ENCODE measurements at places on chromosomes 4 and X.

DNA sequence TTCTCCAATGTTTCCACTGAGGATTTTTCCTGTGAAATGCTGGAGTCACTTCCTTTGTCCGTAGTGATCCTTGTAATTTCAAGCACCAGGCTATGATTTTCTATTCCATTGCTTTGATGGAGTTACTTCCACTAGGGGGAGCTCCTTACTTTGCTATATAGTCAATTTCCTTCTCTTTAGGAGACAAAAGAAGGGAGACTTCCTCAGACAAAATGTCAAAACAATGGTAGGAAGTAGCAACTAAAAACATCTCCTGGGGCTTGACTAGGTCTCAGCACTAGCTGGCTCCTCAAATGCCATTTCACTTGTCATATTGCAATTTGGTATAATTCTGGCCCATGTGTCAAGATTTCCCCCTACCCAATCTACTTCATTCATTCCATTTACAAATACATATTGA lies 24.1 kb downstream of the ZCCHC12 start:
- DNase-seq = peak; percentile 5

- DNase-seq = no peak
These were observed 120.7 kb upstream of the ADGRL3 start for GRCh38 chr4:61079427-61079826.

DNA sequence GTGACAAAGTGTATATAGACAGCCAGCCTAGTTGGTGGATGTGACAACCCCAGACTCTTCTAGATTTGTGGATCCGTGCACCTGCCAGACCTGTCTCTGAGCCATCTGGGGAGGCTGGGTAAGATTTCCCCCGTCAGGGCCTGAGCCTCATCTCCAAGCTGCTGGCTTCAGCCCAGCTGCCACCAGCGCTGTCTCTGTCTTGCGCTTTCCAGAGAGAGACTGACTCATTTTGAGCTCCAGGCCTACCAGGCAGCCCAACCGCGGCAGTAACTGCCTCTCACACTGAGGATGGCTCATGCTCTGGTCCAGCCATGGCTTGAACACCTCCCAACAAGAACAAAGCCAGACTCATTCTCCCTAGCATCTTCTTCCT lies 26.4 kb downstream of the NOP14 start:
- DNase-seq = peak; percentile 50

DNA sequence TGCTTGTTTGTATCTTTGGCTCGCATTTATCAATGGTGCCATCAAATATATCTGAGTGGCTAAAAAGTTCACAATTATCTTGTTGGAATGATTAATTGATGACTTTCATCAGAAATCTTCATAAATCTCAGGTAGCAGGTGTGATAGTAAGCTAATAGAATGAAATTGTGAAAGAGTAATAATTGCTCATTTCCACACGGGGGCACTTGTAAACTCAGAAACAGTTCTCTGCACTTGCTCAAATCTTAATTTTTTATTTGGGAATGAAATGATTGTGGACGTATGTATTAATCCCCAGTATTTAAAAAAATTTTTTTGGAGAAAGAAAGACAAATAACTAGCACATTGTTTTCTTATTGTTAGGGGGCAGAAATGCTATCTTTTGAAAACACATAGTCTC lies 132.8 kb downstream of the DTHD1 start:
- no peak for DNase-seq

GRCh38 chr4:183106839-183107238 lies 7.8 kb downstream of the WWC2 start:
- no peak for DNase-seq

GRCh38 chrX:72105436-72105835 lies 26.3 kb downstream of the RTL5 start:
- DNase-seq = no peak

DNA sequence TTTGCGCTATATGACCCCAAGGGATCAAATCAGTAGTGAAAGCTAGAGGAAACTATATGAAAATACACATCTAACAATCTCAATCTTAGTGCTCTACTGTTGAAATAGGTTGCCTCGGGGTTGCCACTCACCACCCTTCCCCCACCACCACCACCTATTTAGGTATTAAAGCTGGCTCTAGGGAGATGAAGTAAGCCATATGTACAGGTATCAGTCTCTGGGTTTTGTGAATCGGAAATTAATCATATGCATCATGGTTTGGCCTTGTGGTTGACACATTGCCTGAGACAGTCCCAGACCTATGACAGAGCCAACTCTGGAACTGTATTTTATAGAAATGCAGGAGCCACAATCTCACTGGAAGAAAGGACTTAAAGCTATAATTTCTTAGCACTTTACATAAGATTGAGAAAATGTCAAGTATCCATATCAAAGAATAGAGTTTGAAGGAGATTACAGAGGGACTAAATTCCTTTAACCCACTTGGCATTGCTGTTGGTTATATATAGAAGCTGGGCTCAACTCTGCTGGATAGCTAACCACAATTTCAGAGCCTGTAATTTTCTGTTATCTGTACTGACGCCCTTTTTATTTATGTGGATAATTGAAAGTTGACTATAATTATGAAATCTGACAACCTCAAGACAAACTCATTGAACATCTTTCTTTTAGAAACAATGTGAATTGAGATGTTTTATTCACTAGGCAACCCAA lies 26.7 kb upstream of the BMP2K start:
- DNase-seq = no peak

- DNase-seq = peak; percentile 15
These were observed 97.5 kb downstream of the MAOA start for GRCh38 chrX:43753637-43754036.

DNA sequence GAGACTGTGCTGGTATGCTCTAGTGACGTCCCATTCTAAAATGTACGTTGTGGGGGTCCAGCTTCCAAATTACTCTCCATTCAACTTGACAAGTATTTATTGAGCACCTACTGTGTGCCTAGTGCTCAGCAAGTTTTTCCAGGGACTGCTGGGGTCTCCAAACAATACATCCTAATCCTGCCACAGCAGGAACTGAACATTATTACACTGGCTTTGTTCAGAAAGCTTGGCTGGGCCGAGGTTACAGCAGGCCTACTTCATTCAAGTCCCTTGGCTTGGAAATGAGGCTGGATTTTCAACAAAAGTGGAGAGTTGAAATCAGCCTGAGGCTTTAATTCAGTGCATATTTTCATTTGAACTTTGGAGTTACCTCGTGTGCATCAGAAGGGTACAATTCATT lies 78.0 kb downstream of the GUCY2F start:
- no peak for DNase-seq

GRCh38 chr4:66372706-66373105 lies 702.4 kb upstream of the EPHA5 start:
- DNase-seq = no peak

DNA sequence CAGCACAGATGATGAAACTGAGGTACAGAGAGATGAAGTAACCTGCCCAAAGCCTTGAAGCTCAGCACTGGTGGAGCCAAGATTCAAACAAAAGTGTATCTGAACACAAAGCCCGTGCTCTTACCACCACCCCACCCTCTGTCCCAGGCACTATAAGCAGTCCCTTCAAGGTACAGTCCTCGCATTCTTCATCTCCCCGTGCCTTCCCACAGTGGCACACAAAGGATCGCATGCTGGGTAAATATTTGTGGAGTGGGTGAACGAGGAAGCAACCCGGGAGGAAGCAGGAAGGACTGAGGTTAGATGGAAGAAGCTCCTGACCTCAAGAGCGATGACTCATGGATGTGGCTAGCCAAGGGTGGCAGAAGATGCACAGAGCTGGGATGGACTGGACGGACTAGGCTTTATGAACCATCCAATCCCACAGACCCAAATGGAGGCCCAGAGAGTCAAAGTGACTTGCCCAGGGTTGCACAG lies 18.4 kb downstream of the IQSEC2 start:
- peak; percentile 35 for DNase-seq

- DNase-seq = no peak
These were observed 47.7 kb downstream of the CLDN22 start for GRCh38 chr4:183272384-183272783.

- DNase-seq = peak; percentile 14
These were observed 464.5 kb downstream of the BCOR start for GRCh38 chrX:39633293-39633692.

- no peak for DNase-seq
These were observed 27.7 kb upstream of the PDE5A start for GRCh38 chr4:119656342-119656741.

GRCh38 chr4:23278845-23279244 lies 586.1 kb downstream of the GBA3 start:
- no peak for DNase-seq

DNA sequence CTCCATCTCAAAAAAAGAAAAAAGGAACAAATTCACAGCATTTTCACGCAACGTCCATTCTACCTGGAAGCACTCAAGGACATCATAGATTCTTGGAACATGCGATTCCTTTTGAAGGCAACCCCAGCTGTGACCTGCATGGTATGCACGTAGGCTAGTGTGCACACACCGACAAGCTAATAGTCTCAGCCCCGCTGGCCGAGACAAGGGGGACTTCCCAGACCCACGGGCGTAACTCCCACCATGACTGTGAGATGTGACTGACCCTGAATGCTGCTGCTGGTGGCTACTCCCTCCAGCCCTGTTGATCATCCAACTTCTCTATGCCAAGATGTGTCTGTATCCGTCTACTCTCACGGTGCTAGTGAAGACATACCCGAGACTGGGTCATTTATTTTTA lies 78.3 kb downstream of the CRLF2 start:
- no peak for DNase-seq

- DNase-seq = no peak
These were observed 343.3 kb upstream of the RPS6KA3 start for GRCh38 chrX:20609916-20610415.

DNA sequence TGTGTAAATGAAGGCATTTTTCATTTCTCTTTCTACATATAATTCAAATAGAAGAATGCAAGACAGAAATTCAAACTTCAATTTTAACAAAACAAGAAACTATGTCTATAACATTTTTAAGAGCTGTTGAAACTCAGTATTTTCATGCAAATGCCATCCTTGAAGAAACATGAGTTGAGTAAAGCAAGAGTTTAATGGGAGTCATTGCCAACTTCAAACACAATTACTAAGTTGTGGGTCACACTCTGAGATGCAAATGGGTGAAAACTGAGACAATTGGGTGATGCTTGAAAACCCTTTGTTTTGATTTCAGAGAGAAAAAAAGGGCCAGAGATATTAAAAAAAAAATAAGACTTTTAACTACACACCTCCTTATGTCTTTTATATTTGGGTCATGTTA lies 865.9 kb downstream of the FAT4 start:
- no peak for DNase-seq

GRCh38 chr4:56723201-56723605 lies 42.1 kb upstream of the HOPX start:
- no peak for DNase-seq

- DNase-seq = no peak
These were observed 291.6 kb downstream of the CAMK2D start for GRCh38 chr4:113469926-113470325.

DNA sequence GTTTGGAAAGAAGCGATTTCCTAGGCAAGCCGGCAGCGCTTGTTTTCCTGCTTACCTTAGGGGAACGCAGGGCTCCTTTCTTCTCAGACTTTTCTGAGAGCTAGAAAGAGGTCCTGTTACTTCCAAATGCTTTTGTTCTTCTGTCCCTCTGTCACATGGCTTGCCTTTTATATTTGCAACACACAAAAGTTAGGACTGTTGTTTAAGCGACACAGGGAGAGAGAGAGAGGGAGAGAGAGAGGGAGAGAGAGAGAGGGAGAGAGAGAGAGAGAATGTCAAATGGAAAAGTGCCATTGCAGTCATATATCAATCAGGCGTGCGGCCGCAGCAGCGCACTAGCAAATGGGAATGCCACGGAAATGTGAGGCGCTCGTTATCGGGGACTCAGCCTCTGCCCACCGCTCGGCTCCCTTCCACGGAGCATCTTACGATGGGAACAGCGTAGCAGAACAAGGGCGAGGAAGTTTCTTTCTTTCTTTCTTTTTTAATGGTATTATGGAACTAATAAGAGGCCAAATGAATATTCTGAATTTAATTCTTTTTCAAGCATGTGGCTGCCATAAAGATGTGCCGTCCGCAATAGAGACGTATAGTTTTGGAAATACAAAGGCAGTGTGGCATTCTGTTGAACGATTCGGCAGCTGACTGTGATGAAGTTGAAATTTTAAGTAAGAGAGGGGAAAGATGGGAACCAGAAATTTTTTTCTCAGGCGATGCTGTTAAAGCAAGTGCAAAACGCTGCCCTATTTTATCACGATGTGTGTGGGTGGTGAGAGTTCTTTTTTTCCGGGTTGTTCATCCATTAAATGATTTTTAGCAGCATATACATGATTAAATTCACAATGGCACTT lies at the start of gene NDP:
Gene NDP (minus strand): TSS at position 142 of the 851 bp plus-strand sequence. CDS start 14,745 bp downstream, outside the sequence.
- no peak for DNase-seq

- DNase-seq = no peak
These were observed 641.4 kb downstream of the ZNF674 start for GRCh38 chrX:45903781-45904201.

- no peak for DNase-seq
These were observed 94.1 kb downstream of the ADRA2C start for GRCh38 chr4:3860061-3860912.

All from fibroblast of gingiva (primary cell).